ENCODE measurements at places on chromosomes 5 and 9.
A peak's percentile ranks its signal among the peaks of the same experiment; 100 is the strongest.

- no peak for DNase-seq
Observed at GRCh38 chr9:78213712-78214111, 22.2 kb upstream of the CEP78 start.

GRCh38 chr5:35881758-35882157, 25.1 kb downstream of the IL7R start:
- DNase-seq, result no peak

DNA sequence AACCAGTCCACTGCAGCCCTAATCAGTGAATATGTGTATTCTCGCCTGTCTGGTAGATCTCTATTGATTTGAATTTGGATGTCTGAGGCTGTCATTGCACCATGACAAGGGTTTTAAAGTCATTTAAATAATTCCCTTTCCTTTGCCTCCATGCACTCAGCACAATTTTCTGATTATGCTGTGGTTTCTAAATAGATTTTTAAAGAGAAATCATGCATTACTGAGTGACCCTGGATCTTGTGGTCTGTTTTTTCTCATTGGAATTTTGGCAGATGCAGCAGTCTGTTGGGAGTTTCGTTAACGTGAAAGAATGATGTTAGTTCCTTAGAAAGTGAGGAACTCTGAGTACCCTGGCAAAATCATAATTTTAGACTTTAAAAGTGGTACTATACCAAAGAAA, 396.0 kb downstream of the LRRC70 start:
- DNase-seq, result no peak

DNA sequence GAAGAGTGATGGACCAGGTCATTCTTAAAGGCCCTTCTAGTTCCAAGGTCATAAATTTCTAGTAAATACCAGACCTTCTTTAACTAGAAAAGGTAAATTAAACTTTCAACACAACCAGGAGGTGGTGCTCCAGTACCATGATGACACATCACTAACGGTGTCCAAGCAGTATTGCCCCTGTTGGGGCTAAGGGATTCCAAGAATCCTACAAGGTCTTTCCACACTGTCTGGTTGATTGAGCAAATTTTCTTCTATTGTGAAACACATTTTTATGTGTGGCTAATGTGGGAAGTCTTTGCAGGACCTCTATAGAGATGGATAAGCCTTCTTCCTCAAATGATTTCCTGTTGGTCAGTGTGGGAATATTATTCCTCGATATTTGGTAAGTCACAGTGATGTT, 459.6 kb upstream of the PAPPA start:
- DNase-seq, result peak; percentile 81

GRCh38 chr5:131129306-131129705, 35.8 kb downstream of the HINT1 start:
- DNase-seq, result no peak

DNA sequence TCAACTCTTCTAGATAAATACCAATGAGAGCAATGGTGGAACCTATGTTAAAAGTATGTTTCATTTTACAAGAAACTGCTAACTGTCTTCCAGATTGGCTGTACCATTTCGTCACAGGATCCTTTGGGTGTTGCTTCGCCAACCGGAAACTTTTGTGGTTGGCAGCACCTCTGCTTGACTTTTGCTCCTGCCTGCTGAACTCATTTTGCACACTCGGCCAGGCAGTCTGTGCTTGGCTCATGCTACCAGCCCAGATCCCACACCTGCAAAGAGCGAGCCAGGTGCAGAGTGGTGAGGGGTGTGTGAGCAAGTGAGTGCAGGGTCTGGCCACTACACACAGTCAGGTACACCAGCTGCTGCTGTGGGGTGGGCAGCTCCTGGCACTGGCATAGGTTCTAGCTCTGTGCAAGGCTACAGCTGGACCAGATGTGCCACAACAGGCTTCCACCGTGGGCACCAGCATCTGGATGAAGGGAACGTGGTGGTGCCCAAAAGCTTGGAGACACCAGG, 422.3 kb downstream of the PRR16 start:
- DNase-seq, result no peak

- DNase-seq, result peak; percentile 69
Observed at GRCh38 chr9:81686614-81687520, 2.5 kb downstream of the TLE1 start.

GRCh38 chr5:71974622-71975021, 132.7 kb upstream of the MAP1B start:
- peak; percentile 64 for DNase-seq

- DNase-seq, result no peak
Observed at GRCh38 chr5:124956471-124957029, 210.1 kb upstream of the ZNF608 start.

DNA sequence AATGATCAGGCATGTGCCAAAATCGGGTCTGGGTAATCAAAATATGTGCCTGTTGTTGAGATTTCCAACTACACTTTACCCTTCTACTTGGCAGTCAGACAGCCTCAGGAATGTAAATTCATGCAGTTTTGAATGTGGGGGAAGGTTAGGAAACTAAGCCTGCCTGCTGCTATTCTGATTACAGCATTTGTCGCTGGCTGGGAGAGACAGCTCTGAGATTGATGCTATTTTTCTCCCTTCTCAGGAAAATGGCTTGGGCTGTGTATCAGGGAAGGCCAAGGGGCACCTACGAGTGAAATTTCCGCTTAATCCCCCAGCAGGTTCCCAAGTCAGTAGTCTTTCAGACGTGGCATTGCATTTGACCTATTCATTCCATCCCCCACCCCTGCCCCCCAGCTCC, 3.6 kb upstream of the RGS7BP start:
- DNase-seq, result no peak

- DNase-seq, result no peak
Observed at GRCh38 chr9:98195671-98196070, 3.2 kb upstream of the CORO2A start.

GRCh38 chr9:129221979-129222635, 44.0 kb upstream of the IER5L start:
- DNase-seq, result no peak

GRCh38 chr5:32343058-32343672, 30.4 kb upstream of the MTMR12 start:
- DNase-seq, result no peak

- DNase-seq, result no peak
Observed at GRCh38 chr9:81335879-81336421, 353.4 kb downstream of the TLE1 start.

DNA sequence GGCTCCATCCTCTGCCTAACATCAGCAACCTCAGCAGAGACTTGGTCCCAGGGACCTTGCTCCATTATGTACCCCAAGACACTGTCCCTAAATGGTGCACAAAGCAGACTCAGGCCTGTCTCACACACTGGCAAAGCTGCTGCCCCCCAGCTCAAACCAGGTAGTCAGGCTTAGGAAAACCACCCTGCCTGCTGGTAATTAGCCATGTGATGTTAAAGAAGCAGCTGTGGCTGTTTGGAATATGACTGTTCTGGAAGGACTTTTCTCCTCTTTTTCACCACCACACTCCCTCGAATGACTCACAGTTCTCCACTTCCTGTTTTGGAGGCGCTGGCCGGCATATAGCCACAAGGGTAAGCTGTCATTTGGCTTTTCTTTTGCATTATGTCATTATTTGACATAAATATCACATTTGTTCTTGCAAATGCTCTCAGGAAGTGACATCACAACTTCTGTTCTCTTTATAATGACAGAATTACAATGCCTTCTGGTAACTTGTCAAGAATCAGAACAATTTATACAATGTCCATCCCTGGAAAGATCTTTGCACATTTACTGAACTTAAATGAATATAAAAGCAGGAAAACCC, 113.9 kb downstream of the SUSD1 start:
- peak; percentile 97 for DNase-seq

DNA sequence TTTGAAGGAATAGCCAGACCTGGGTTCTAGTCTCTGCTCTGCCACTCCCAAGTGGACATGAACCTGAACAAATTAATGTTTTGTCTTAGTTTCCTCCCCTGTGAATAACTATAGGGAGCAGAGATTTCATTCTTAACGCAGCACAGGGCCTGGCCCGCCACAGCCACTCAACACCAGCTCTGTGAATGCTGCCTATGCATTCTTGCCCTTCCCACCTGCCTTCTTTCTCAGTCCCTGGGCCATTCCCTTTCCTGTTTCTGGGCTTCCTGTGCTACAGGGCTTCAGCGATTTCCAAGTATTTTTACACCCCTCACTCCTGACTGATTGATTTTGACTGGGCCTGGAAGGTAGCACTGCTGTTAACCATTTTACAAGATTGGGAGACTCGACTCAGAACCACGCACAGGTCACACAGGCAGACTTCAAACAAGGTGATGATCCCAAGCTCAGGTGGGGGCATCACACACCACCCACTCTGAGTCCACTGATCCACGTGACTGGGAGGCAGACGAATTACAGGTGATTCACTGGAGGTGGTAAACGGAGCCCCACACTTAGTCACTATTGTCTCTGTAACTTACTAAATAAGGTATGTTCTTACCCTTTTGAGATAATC, 21.4 kb downstream of the PTPN3 start:
- DNase-seq, result no peak

- peak; percentile 33 for DNase-seq
Observed at GRCh38 chr5:72244862-72245371, 75.1 kb downstream of the MRPS27 start.

DNA sequence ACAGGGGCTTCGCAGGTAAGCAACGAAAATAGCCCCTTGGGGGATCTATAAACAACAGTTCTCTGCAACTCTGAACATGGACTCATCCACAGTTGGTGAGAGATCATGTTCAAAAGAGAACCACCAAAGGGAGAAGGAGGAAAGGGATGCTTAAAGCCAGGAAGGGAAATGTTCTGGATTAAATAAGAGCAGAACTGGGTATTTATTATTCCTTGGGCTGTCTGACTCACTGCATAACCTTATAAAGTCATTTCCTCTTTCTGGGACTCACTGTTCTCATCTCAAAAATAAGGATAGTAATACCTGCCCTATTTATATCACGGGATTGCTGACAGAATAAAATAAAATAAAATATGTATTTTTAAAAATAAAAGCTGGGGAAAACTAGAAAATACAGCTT, 11.2 kb upstream of the MARCHF3 start:
- DNase-seq, result peak; percentile 32

GRCh38 chr5:10588779-10589447, 25.0 kb downstream of the ANKRD33B start:
- DNase-seq, result no peak

DNA sequence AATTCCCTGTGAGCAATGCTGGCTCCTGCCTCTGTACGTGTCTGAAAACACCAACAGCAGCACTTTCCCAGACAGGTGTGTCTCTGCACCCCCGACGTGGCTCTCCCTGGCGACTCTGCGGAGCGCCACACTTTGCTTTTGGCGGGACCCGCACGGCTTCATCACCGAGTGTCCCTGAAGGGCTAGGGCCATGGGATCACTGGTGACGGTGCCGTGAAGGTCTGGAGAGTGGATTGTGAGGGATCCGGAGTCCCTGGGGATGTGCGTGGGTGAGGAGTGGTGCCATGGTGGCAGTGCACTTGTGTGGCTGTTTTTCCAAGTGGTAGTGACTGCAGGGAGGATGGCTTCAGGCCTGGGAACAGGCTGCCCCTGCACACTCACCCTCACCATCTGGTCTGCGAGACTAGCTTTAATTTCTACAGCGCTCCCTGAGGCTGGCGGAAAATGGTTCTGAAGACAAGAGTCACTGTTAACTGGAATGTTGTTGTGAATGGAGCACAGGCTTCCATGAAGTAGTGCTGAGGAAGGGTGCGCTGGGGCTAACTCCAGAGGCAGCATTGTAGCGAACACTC, 3.2 kb downstream of the NKD2 start:
- no peak for DNase-seq

GRCh38 chr9:3750321-3750720, 224.5 kb upstream of the RFX3 start:
- DNase-seq, result no peak

DNA sequence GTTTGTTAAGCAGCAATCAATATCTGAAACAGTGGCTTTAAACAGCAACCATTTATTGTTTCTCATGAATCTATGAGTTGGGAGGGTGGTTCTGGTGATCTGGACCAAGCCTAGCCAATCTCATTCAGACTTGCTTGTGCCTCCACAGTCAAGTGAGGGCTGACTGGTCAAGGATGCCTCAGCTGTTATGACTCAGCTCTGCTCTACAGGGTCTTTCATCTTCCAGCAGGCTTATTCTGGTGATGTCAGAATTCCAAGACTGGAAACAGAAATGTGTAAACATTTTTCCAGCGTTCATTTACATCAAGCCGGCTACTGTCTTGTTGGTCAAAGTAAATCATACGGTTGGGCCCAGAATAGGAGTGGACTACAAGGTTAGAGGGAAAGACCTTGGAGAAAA, 2.5 kb upstream of the PIP5K1B start:
- DNase-seq, result no peak

DNA sequence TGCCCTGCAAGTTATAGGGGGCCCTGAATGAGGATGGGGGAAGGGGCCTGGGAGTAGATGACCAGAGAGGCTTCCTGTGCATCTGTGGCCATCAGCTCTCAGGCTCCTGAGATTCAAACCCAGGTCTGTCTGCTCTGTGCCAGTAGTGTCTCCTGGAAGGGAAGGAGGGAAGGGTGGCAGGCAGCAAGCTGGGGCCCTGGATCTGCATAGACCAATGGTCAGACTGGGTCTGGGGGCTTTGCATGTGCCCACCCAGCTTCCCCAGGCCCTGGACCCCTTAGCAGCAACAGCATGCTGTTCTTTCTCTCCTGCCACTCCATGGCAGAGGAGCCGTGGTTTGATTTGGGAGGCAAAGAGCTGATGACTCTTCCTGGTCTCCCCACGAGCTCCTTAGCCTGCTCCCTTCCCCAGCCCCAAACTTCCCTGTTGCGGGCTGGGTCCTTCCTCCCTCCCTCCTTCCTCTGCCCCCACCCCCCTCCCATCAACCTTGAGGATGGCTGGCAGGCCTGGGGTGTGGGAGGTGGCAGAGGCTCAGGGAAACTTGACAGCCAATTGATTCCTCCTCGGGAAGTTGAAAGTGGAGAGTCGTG, 31.6 kb downstream of the DAB2IP start:
- DNase-seq, result no peak

GRCh38 chr9:99112750-99113413, 8.0 kb downstream of the TGFBR1 start:
- DNase-seq, result no peak

- DNase-seq, result no peak
Observed at GRCh38 chr9:68493958-68494577, 46.6 kb downstream of the TMEM252 start.

DNA sequence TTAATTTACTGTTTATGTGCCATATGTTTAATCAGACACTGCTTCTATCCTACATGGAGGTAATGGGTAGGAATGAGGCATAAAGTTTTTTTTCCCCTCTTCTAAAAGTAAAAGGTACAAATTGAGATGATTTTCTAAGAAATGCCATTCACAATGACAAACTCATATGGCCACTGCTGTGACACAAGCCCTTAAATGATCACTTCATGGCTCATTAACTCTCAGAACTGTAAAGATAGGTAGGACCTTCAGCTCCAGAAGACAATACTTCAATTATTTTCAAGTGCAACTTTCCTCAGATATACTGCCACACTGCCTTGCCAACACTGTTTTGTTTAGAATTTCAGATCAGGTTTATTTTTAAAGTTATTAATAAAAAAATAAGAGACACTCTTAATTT, 362.9 kb upstream of the ZNF608 start:
- no peak for DNase-seq

- no peak for DNase-seq
Observed at GRCh38 chr5:121029536-121030245, 565.6 kb downstream of the PRR16 start.

- no peak for DNase-seq
Observed at GRCh38 chr9:129472651-129473102, 148.2 kb downstream of the C9orf50 start.
